ENCODE measurements at places on chromosomes 5 and 9. TPM values are rescaled to one million over a fixed set of nuclear protein-coding genes. Genes with fewer than 3 reads are reported as not detected.

- no peak for DNase-seq
Observed at GRCh38 chr5:75753182-75753581, 35.9 kb upstream of the POC5 start.

GRCh38 chr9:128244091-128244836, 31.5 kb downstream of the GOLGA2 start:
- DNase-seq, result no peak

- DNase-seq, result no peak
Observed at GRCh38 chr9:114184071-114184470, 28.7 kb downstream of the COL27A1 start.

The IL5 gene
- total RNA-seq, result not detected

The SLC35D2 gene
- total RNA-seq, result 33.4 TPM

The TAF7 gene
- total RNA-seq, result 102 TPM

DNA sequence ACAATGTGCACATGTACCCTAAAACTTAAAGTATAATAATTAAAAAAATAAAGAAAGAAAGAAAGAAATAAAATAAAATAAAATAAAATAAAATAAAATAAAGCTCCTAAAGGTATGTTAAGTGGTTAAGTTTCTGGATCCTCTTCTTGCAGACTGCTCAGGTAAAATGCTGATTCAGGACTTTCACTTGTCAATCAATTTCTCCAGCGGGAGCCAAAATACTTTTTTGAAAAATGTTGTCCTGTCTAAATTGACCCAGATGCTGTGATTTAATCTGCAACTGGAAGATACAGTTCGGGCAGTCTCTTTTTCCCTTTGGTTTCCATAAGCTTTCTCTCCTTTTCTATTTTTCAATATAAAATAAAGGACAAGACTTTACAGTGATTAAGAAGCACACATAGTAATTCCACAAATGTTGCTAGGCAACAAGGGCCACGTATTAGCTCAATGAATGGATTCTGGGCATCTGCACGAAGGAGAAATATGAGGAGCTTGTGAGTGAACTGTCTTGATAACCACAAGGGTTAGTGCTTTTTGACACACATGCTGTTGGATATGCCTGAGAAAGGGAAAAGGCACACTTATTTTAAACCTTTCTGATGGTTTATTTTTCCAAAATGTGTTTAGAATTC, 38.6 kb downstream of the HTR4 start:
- no peak for DNase-seq

GRCh38 chr9:16869131-16869881, 1.2 kb downstream of the BNC2 start:
- DNase-seq, result peak; percentile 67

The ADRB2 gene
- total RNA-seq, result 0.36 TPM

GRCh38 chr9:89773170-89773569, 168.4 kb downstream of the GADD45G start:
- DNase-seq, result no peak

DNA sequence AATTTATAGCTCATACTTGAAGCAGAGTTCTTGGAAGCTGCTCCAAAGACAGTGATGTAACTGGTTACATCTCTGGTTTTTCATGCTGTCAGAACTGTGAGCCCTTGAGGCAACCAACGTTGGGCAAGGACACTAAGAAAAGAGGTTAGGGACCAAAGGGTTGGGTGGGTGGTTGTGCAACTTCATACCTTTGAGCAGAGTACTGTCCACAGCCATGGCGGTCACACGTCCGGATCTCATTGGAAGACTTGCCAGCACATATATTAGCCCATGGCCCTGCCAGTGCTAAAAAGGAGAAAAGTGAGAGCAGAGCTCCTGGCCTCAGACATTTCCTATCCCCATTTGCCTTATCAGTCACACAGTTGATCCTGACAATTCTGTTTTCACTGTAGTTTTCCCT, 2.1 kb downstream of the LECT2 start:
- DNase-seq, result no peak

DNA sequence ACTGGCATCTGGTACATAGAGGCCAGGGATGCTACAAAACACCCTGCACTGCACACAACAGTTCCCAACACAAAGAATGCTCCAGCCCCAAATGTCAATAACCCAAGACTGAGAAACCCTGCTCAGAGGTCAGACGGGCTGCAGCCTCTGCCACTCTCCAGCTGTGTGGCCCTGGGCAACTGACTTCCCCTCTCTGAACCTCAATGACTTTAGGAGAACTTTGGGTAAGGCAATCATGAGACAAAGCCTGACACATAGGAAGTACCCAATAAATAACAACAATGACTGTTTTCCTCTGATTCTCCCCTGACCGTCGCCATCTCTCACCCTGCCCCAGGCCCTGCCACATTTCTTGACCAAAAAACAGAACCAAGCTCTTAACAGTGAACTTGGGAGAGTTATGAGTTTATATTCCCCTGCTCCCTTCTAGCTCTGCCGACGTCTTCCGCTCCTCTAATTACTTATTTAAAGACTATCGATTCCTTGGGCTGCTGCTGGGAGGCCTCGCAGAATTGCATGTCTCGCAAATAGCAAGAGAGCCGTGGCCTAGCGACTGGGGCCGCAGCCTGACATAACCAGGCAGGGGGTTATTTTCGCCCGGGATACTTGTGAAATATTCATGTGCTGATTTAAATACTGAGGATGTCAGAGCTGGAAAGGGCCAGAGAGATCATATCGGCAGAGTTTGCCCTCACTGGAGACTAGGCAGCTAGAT, 24.5 kb upstream of the CRB2 start:
- DNase-seq, result no peak
